Thoracic aorta (tissue), 2 donors: ENCODE measurements at places on chromosomes 3 and 15. TPM values are rescaled to one million over a fixed set of nuclear protein-coding genes. Genes with fewer than 3 reads are reported as not detected.
A peak's percentile ranks its signal among the peaks of the same experiment; 100 is the strongest.

CLRN1 gene
- total RNA-seq, result not detected

- no peak overlapping the region for H3K4me3 ChIP-seq
- no peaks in the 10 kb centered on the region for H3K4me1 ChIP-seq
- no peak overlapping the region for H3K27ac ChIP-seq
- DNase-seq, result no peak
These were observed 43.5 kb upstream of the SLC6A11 start for GRCh38 chr3:10772271-10773161.

KIF15 gene
- total RNA-seq, result 0.42 TPM

- no peak overlapping the region for H3K4me3 ChIP-seq
- DNase-seq, result no peak
- H3K27ac ChIP-seq, result no peak overlapping the region
- H3K27me3 ChIP-seq, result no peaks in the 10 kb centered on the region
- no peaks in the 10 kb centered on the region for H3K36me3 ChIP-seq
These were observed 42.1 kb downstream of the PRTG start for GRCh38 chr15:55700876-55701275.

MELTF gene
- 6.1 TPM for total RNA-seq

DNA sequence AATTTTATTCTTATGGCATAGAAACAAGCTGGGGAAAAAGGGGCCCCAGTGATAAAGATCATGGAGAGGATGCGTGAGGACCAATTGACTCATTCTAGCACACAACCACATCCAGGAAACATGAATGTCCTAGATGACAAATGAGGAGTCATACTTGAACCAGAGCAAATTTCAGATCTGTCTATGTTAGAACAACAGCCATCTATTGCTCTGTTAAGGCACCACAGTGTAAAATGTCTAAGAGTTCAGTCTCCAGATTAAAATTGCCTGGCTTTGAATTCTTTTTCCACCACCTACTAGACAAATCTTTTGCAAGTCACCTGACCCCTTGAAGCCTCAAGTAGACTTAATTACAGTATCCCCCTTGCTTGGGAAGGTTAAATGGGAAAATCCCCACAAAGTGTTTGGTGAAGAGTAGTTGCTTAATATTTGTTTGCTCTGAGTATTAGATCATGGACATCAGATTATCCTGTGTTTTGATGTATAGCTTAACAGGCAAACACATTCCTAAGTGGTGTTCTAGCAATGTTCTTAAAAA lies 258.7 kb upstream of the TGFBR2 start:
- no peak for DNase-seq
- no peaks in the 10 kb centered on the region for H3K36me3 ChIP-seq
- no peaks in the 10 kb centered on the region for H3K27me3 ChIP-seq
- H3K4me1 ChIP-seq, result peaks cover 10% of the 10 kb centered on the region

SLC24A5 gene
- not detected for total RNA-seq

DNA sequence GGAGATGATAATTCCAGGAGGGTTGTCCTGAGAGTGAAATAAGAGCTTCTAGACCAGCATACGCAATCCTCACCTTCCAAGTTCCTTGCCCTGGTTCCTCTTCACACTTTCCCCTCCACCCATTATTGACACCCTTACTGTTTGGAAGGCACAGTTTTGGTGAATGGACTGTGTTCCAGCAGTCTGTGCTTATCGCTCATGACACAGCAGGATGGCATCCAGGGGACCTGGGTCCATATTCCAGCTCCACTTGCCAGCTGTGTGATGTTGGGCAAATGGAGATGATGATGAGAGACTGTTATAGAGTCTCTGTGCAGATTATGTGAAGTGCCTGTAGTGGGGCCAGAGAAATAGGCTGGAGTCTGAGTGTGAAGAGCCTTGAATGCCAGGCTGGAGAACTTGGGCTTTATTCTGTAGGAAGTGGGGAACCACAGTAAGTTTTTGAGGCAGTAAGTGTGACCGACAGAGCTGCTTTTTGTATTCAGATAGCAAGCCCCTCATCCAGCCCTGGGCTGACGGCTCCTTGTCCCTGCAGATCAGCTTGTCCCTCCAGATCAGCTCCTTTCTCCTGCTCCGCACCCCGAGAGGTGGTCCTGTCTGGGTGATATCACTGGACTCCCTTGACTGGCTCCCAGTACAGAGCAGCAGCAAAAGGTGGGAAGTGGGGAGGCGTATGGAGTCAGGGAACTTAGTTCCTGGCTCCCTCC lies 8.1 kb downstream of the KBTBD13 start:
- no peaks in the 10 kb centered on the region for H3K36me3 ChIP-seq
- H3K27me3 ChIP-seq, result no peaks in the 10 kb centered on the region
- H3K27ac ChIP-seq, result peak overlapping the region; percentile 96
- no peak overlapping the region for H3K4me3 ChIP-seq

DNA sequence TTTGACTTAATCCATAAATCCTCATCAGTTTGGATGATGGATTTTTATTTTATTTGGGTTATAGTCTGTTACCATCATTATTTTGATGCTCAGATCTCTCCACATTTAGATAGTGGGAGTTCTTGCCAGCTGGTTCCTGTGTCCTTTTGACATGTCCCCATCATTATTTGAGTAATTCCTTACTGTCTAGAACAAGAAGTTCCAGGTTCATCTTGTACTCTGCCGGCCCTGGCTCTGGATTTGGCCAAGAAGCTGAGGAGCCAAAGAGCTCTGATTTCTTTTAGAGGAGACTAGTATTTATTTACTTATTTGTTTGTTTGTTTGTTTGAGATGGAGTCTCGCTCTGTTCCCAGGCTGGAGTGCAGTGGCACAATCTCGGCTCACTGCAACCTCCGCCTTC lies 54.3 kb downstream of the PTPRG start:
- no peak for DNase-seq
- H3K36me3 ChIP-seq, result no peaks in the 10 kb centered on the region
- no peak overlapping the region for H3K4me3 ChIP-seq
- no peaks in the 10 kb centered on the region for H3K27me3 ChIP-seq

- no peaks in the 10 kb centered on the region for H3K27me3 ChIP-seq
- H3K36me3 ChIP-seq, result no peaks in the 10 kb centered on the region
- H3K4me3 ChIP-seq, result no peak overlapping the region
- no peak overlapping the region for H3K27ac ChIP-seq
- no peak for DNase-seq
These were observed 7.6 kb upstream of the TCF12 start for GRCh38 chr15:56910801-56911200.

- no peak overlapping the region for H3K27ac ChIP-seq
- no peak overlapping the region for H3K4me3 ChIP-seq
- no peak for DNase-seq
- H3K27me3 ChIP-seq, result no peaks in the 10 kb centered on the region
- no peaks in the 10 kb centered on the region for H3K4me1 ChIP-seq
- H3K36me3 ChIP-seq, result no peaks in the 10 kb centered on the region
These were observed 498.6 kb upstream of the ATP11B start for GRCh38 chr3:182294696-182295095.

GRCh38 chr15:85125056-85125661 lies 143.5 kb downstream of the PDE8A start:
- H3K36me3 ChIP-seq, result peaks cover 34% of the 10 kb centered on the region
- H3K27ac ChIP-seq, result no peak overlapping the region
- H3K4me1 ChIP-seq, result peaks cover 3% of the 10 kb centered on the region
- H3K27me3 ChIP-seq, result no peaks in the 10 kb centered on the region
- H3K4me3 ChIP-seq, result no peak overlapping the region

GRCh38 chr15:64583519-64583918 lies 123.1 kb downstream of the ZNF609 start:
- no peak for DNase-seq
- no peaks in the 10 kb centered on the region for H3K27me3 ChIP-seq
- H3K36me3 ChIP-seq, result no peaks in the 10 kb centered on the region
- H3K4me3 ChIP-seq, result no peak overlapping the region

GRCh38 chr3:52277972-52278509 lies 408 bp downstream of the WDR82 start:
- no peaks in the 10 kb centered on the region for H3K27me3 ChIP-seq
- H3K4me1 ChIP-seq, result peaks cover 31% of the 10 kb centered on the region
- H3K36me3 ChIP-seq, result no peaks in the 10 kb centered on the region

- H3K4me3 ChIP-seq, result no peak overlapping the region
- H3K4me1 ChIP-seq, result no peaks in the 10 kb centered on the region
- H3K27ac ChIP-seq, result no peak overlapping the region
- no peaks in the 10 kb centered on the region for H3K36me3 ChIP-seq
- no peak for DNase-seq
These were observed 207.2 kb upstream of the NAALADL2 start for GRCh38 chr3:174651951-174652350.

TTLL13 gene
- not detected for total RNA-seq

- no peak overlapping the region for H3K27ac ChIP-seq
- H3K4me1 ChIP-seq, result no peaks in the 10 kb centered on the region
- DNase-seq, result no peak
- no peaks in the 10 kb centered on the region for H3K27me3 ChIP-seq
- no peak overlapping the region for H3K4me3 ChIP-seq
These were observed 60.9 kb upstream of the PYGO1 start for GRCh38 chr15:55649058-55649423.

SEC11A gene
- 122 TPM for total RNA-seq

IQCH gene
- total RNA-seq, result 0.14 TPM

GRCh38 chr3:148078658-148079057 lies 619.0 kb upstream of the AGTR1 start:
- H3K36me3 ChIP-seq, result no peaks in the 10 kb centered on the region
- no peaks in the 10 kb centered on the region for H3K27me3 ChIP-seq
- no peak overlapping the region for H3K27ac ChIP-seq
- DNase-seq, result no peak
- no peaks in the 10 kb centered on the region for H3K4me1 ChIP-seq
- H3K4me3 ChIP-seq, result no peak overlapping the region

KCNAB1 gene
- total RNA-seq, result 12.2 TPM

GRCh38 chr3:134373271-134374104 lies 759 bp downstream of the AMOTL2 start:
- H3K27ac ChIP-seq, result peak overlapping the region; percentile 100
- H3K36me3 ChIP-seq, result peaks cover 29% of the 10 kb centered on the region
- no peaks in the 10 kb centered on the region for H3K27me3 ChIP-seq
- DNase-seq, result peak; percentile 79
- H3K4me3 ChIP-seq, result peak overlapping the region; percentile 93

C15orf62 gene
- total RNA-seq, result not detected

GRCh38 chr15:62047282-62047827 lies 12.9 kb downstream of the VPS13C start:
- no peak overlapping the region for H3K4me3 ChIP-seq
- no peaks in the 10 kb centered on the region for H3K36me3 ChIP-seq
- DNase-seq, result no peak
- no peaks in the 10 kb centered on the region for H3K27me3 ChIP-seq
- H3K4me1 ChIP-seq, result peaks cover 12% of the 10 kb centered on the region

CCDC71 gene
- total RNA-seq, result 28.9 TPM

PSMD2 gene
- 160 TPM for total RNA-seq

- H3K27me3 ChIP-seq, result no peaks in the 10 kb centered on the region
- no peak overlapping the region for H3K27ac ChIP-seq
- no peaks in the 10 kb centered on the region for H3K36me3 ChIP-seq
- no peak overlapping the region for H3K4me3 ChIP-seq
These were observed 123.7 kb upstream of the CLSTN2 start for GRCh38 chr3:139811331-139811730.

- H3K4me3 ChIP-seq, result no peak overlapping the region
- no peaks in the 10 kb centered on the region for H3K4me1 ChIP-seq
- no peaks in the 10 kb centered on the region for H3K27me3 ChIP-seq
- H3K27ac ChIP-seq, result no peak overlapping the region
These were observed 13.8 kb downstream of the SLC9C1 start for GRCh38 chr3:112280266-112280665.

- no peaks in the 10 kb centered on the region for H3K36me3 ChIP-seq
- no peaks in the 10 kb centered on the region for H3K27me3 ChIP-seq
- H3K4me3 ChIP-seq, result no peak overlapping the region
- DNase-seq, result no peak
- no peak overlapping the region for H3K27ac ChIP-seq
- H3K4me1 ChIP-seq, result peaks cover 8% of the 10 kb centered on the region
These were observed 10.6 kb upstream of the PCSK6 start for GRCh38 chr15:101499863-101500713.

SH2D7 gene
- total RNA-seq, result not detected

CDCP1 gene
- total RNA-seq, result 7.3 TPM

DNA sequence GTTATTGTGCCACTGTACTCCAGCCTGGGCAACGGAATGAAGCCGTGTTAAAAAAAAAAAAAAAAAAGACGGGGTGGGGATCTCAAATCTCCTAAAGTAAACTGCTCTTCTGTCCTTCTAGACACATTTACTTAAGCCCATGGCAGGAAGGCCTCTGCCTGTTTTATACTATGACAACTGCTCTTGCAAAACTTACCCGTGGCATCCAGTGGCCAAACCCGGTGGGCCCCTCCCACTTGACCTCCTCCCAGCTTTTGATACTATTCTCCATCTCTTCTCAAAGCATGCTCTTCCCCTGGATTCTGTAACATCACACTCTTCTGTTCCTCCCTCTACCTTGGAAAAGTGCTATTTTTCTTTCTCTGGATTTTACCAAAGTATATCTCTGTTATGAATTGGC lies 112.2 kb downstream of the RFTN1 start:
- H3K4me3 ChIP-seq, result no peak overlapping the region
- no peaks in the 10 kb centered on the region for H3K27me3 ChIP-seq
- peaks cover 16% of the 10 kb centered on the region for H3K4me1 ChIP-seq
- H3K27ac ChIP-seq, result no peak overlapping the region
- no peak for DNase-seq

DNA sequence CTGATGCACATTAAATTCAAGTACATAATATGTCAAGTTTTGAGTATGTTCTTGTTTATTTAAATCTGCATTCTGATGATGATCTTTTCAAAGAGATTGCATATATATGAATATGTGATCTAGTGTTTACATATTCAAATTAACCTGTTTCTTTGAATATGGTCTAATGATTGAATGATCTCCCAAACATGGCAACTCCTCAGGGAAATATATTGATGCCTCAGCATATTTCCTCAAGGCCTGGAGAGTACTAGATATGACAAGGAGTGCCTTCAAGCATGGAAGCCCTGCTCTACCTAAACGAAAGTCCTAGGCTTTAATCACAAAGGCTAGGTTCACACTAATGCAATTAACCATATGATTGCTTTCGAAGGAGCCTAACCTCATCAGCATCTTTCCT lies 532.8 kb downstream of the ZIC1 start:
- H3K4me3 ChIP-seq, result no peak overlapping the region
- DNase-seq, result no peak
- H3K4me1 ChIP-seq, result peaks cover 6% of the 10 kb centered on the region
- H3K27me3 ChIP-seq, result no peaks in the 10 kb centered on the region

EPHA6 gene
- 0.71 TPM for total RNA-seq

COL6A5 gene
- not detected for total RNA-seq

GRCh38 chr3:16198427-16198826 lies 23.9 kb downstream of the GALNT15 start:
- H3K4me3 ChIP-seq, result no peak overlapping the region
- H3K27me3 ChIP-seq, result no peaks in the 10 kb centered on the region
- no peak for DNase-seq
- H3K4me1 ChIP-seq, result no peaks in the 10 kb centered on the region
- H3K36me3 ChIP-seq, result peaks cover 3% of the 10 kb centered on the region

SLC15A2 gene
- 5.1 TPM for total RNA-seq
